ENCODE measurements at places on chromosomes 16 and 17.

DNA sequence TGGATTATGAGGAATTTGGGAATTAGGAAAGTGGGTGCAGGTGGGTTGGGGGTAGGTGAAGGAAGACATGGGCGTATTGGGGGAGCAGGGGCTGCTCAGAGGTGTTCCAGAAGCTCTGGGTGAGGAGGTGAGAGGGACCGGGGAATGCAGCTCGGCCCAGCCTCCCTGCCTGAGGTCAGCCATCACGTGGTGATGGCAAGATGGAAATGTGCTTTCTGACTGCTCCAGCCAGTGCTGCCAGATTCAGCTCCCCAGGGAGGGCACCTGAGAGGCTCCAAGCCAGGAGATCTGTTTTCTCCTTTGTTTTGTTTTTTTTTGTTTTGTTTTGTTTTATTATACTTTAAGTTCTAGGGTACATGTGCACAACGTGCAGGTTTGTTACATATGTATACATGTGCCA is 35.2 kb upstream of the STH start:
- no peak for DNase-seq

GRCh38 chr16:26317885-26318284 is 626.1 kb downstream of the HS3ST4 start:
- no peak for DNase-seq

DNA sequence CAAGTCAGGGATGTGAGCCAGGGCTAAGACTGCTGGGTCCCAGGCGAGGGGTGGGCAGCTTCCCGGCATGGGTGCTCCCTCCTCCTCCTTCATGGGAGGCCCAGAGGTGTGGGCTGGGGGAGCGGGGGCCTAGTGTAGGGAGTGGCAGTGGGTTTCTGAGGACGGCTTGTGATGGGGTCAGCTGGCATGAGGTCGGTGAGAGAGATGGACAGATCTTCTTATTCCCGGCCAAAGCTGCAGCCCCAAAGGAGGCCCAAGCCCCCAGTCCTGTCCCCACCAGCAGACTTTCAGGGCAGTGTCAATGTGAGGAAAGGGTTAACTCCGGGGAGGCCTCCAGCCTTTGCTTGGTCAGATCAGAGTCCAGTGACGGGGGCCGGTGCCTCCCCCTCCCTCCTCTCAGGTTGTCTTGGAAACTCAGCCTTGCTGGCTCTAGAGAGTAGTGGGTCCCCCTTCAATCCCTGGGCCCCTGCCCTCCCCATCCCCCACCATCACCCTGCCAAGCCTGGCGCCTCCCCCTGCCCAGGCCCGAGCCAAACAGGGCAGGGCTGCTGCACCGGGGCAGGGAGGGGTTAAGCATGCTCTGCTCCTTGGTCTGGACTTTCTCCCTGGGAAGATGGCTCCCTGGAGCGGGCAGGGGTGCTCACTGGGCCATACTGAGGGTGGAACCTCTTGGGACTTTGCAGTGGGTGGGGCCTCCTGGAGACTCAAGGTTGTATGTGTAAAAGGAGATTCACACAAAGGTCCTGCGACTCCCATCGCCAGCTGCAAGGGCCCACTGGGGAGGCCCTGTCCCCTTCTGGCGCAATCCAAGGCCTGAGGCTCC is 12.4 kb downstream of the NAT9 start:
- DNase-seq = no peak

DNA sequence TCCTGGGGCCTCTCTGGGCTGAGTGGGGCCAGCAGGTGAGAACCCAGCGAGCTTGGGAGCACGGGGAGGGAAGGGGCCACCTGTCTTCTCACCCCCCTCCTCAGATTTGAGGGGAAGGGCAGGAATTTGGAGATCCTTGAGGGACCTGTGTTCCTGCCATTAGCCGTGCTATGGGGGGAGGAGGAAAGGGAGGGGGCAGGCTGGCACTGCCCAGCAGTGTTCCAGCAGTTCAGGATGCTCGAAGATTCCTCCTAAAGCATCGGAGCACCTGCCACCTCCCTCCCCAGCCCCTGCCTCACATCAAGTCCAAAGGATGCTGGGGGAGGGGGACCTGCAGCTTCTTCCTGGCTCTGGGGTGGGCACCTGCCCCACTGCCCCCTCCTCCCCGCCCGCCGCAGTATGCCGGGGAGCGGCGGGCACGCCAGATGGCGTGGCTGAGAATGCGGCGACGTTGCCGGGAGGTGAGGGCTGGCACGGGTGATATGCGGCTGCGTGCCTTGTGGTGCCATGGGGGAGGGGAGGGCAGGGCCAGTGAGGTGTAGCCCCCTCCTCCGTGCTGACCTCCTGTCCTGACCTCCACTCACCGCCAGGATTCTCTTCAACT is 4.7 kb upstream of the NEUROD2 start:
- DNase-seq = no peak

DNA sequence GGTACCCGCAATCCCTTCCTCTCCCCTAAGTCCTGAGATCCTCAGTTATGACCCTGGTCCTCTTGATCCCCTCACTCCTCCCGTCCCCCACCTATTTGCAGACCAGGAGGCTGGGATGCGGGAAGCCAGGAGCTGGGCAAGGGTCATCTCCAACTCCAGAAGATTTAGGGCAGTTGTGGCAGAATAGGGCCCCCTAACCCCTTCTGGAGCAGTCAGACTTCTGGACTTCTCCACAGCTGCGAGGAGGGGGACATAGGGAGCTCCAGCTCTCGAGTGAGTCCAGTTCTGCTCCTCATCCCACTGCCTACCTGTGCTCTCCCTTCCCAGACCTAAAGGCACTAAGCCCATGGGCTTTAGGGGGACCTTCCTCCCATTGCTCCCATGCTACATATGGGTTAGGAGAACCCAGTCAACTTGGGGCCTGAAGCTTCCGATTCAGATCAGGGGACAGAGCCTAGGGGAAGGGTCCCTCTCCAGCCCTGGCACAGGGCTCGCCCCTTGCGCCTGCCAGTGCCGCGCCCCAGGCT is 1.3 kb downstream of the WNK4 start:
- no peak for DNase-seq

DNA sequence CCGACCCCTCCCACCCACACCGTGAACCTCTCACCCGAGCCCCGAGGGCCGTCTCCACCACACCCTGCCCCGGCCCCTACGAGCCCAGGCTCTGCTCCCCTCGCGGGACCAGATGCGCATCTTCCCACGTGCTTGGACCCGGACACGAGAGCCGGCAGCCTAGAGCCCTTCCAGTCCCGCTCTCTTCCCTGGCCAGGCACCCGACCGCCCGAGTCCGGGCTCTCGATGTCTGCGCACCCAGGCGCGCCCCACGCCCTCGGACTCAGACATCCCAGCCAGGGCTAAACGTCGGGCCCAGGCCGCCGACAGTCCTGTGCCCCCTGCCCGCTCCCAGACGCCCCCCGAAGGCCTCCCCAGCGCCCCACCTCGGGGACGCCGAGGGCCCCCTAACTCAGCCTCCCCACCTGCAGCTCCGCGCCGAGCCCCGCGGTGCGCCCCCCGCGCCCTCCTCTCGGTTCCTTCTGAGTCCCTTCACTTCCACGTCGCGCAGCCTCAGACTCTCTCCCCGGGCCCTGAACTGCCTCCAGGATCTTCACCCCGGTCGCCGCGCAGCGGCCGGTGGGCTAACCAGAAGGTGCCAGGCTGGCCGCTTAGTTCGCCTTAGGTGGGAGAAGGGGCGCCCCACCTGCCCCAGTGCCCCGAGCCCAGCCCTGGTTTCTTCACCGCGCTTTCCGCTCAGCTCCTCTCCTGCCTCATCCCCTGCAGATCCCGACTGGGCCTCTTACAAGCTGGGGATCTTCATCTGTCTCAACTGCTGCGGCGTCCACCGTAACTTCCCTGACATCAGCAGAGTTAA is 688 bp downstream of the ADAP2 start:
- no peak for DNase-seq

- no peak for DNase-seq
Observed at GRCh38 chr16:81080233-81080632, 3.2 kb upstream of the C16orf46 start.

DNA sequence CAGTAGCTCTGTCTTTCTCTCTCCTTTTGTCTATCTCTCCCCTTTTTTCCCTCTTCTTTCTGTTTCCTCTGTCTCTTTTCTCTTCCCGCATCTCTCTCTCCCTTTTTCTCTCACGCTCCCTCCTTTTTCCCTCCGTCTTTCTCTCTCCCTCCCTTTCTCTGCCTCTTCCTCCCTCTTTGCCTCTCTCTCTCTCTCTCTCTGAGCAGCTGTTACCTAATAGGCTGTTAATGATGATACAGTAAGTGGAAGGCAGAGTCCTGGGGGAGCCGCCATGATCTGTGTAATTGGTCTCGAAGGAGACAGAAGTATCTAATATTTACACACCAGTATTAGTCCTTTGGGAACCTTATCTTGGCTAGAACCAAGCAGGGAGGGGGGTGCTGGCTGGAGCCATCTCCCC is 136.1 kb upstream of the CIBAR2 start:
- DNase-seq = no peak

- no peak for DNase-seq
Observed at GRCh38 chr17:50609380-50610074, 25.2 kb upstream of the ABCC3 start.

- DNase-seq = no peak
Observed at GRCh38 chr17:34305061-34305460, 14.2 kb upstream of the CCL8 start.

- DNase-seq = no peak
Observed at GRCh38 chr17:79581324-79581932, 29.4 kb downstream of the RBFOX3 start.
